ENCODE measurements at places on chromosomes 5 and 9. TPM values are rescaled to one million over a fixed set of nuclear protein-coding genes. Genes with fewer than 3 reads are reported as not detected.

DNA sequence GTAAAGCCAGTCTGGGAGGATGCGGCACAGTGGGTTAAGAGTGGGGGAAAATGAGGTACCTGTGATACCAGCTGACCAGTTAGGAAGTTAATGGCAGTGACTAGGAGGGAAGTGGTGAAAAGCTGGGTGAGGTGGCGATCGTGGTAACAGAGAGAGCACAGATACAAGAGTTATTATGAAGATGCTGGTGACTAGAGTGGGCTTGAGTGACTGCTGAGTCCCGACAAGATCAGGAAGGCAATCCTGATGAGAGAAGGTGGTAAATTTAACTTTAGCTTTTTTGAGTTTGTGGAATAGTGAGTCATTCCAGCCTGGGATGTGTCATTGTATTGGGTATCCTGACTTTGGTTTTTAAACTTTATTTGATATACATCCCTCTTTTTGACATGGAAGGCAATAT lies 38.8 kb downstream of the CMYA5 start:
- no peak for DNase-seq

DNA sequence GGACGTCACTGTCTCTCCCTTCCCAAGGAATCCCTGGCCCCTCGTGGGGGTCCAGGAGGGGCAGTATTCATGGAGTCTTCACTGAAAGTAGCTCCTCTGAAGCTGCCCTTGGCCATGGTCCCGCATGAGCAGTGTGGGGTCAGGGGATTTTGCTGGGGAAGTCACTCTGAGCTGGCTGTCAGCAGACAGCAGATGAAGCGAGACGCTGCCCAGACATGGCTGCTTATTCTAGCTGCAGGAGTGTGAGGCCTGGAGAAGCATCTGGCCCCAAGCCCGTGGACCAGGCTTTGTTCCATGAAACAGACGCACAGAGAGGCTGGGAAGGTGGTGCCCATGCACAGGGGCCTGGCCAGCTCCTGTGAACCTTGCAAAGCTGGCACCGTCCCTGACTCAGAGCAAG lies 21.5 kb upstream of the ASS1 start:
- DNase-seq: no peak

DNA sequence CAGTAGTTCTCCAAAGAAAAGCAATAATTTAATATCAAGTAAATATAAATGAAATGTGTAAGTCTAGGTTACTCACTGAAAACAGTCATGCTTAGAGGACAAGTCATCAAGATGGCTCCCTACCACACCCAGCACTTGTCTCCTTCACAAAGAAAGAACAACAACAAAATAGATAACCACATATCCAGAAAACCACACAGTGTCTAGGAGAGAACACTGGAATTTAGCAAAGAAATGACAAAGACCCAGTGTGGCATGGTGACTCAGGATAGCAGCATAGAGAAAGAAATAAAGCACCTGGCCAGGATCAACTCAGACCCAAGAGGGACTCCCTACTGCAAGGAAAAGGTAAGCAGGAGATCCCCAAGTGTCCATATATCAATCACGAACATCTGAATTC lies 356.2 kb downstream of the TMEM161B start:
- no peak for DNase-seq

DNA sequence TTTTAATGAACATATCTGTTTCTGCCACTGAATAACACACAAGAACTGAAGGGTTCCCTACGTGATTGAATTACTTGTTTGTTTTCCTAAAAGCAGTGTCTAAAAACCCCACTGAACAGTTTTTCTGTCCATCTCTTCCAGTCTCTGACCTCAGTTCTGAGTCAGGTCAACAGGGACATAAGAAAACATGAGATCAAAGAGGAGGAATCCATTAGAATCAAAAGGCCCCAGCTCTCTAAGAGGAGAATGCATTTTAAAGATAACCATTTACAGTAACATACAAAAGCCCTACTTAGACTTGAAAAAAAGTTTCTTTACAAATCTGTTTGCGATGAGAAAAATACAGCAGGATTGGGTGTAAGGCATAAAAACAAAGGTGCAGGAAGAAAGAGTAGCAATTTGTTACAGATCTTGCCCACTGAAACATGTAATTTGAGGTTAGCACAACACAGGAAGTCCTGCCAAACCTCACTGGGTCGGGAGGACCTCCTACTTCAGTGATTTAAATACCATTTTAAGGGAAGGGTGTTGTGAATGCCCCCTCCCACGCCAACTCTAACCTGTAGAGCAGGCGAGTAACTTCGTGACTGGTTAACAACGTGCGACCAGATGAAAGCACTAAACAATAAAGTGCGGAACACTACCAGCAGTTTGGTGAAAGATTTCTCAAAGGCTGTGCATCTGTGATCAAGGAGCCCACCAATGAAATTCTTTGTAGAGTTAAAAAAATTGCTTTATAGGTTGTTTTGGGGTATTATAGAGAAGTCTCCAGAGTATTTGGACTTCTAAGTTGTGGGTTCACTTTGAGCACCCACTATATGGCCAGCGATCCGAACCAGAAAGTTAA lies 1.3 kb downstream of the QSOX2 start:
- no peak for DNase-seq

- DNase-seq: no peak
Measured at GRCh38 chr9:70835323-70835722, 286.1 kb downstream of the TRPM3 start.

DNA sequence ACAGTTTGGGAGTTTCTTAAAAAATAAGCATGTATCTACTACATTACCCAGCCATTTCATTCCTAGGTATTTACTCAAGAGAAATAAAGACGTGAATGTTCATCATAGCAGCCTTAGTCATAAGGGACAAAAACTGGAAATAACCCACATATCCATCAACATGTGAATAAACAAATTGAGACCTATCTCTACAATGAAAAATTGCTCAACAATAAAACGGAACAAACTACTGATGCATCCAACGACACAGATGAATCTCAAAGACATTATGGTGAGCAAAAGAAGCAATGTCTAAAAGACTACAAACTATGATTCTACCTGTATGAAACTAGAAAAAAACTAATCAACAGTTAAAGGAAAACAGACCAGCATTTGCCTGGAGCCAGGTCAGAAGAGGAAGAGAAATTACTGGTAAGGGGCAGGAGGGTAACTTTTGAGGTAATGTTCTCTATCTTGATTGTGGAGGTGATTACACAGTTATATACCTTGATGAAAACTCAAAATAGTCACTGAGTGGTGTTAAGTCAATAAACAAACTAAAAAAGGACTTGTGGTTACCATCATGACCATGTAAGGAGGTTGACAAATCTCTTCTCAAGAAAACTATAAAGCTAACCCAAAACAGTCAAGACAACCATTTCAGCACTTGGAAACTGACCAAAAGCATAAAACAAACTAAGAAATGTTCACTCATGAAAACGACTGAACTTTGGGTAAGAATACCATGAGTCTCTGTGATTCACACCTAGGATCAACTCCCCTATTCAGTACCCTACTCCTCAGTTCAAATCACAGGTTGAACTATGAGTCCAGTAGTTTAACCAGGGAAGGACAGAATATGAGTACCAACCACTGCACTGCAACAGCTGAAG lies 10.4 kb downstream of the UIMC1 start:
- DNase-seq: no peak

DNA sequence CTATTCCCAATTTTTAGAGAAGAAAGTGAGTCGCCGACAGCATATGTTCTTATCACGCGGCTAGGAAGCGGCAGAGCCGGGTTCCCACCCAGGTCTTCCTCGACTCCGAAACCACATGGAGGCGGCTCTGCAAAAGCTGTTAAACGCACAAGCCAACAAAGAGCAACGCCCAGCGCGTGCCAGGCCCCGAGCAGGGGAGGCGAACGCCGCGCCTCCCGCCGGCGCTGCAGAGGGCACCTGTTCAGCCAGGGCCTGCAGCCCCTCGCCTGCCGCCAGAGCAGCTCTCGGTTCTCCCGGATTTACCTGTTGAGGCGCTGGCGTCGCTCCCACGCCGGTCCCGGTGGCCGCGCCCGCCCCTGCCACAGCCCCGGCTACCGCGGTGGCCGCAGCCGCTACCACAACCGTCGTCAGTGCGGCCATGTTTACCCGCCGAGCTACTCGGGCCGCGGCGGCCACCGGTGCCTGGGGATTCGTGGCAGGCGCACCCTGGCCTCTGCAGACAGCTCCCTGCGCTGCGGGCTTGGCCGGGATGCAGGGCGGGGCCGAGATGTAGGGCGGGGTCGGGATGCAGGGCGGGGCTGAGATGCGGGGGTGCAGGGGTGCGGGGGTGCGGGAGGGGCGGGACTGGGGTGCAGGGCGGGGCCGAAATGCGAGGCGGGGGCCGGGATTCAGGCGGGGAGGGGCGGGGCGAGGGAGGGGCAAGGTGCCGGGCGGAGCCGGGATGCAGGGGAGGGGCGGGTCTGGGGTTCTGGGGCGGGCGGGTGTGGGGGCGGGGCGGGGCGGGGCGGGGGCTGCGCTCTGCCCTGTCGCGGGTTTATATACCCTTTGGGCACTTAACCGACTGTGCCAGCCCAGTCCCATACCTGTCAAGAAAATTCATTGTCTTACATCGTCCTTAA lies at the start of gene CCDC112:
Gene CCDC112, minus strand, starts transcription at position 531 of the 899 bp plus-strand sequence. Its CDS starts 111 bp downstream, at position 420.
- no peak for DNase-seq

- DNase-seq: peak; percentile 4
Measured at GRCh38 chr5:141883184-141883891, 5.1 kb upstream of the PCDH1 start.

DNA sequence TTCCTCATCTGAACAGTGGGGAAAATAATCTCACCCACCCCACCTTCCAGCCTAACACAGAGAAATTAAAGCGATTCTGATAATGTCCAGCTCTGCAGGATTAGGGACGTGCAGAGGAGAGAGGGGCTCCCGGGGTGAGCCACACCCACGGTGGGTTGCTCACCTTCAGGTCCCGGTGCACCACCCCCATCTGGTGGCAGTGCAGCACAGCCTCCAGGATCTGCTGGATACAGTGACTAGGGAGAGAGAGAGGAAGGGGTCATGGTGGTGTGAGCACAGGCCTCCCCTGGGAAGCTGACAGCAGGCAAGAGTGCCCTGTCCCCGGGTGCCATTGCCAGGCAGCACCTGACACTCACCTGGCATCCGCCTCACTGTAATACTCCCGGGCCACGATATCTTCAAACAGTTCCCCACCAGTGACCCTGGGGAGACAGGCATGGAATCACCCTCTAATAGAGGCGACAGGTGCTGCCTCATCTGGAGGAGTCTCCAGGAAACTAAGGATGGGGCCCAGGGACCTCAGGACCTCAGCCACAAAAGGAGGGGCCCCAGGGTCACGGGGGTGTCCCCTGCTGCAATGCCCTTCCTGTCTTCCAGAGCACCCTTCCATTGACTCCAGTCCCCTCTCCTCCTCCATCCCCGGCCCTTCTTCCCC lies 33.0 kb downstream of the CAMK2A start:
- DNase-seq: no peak

DNA sequence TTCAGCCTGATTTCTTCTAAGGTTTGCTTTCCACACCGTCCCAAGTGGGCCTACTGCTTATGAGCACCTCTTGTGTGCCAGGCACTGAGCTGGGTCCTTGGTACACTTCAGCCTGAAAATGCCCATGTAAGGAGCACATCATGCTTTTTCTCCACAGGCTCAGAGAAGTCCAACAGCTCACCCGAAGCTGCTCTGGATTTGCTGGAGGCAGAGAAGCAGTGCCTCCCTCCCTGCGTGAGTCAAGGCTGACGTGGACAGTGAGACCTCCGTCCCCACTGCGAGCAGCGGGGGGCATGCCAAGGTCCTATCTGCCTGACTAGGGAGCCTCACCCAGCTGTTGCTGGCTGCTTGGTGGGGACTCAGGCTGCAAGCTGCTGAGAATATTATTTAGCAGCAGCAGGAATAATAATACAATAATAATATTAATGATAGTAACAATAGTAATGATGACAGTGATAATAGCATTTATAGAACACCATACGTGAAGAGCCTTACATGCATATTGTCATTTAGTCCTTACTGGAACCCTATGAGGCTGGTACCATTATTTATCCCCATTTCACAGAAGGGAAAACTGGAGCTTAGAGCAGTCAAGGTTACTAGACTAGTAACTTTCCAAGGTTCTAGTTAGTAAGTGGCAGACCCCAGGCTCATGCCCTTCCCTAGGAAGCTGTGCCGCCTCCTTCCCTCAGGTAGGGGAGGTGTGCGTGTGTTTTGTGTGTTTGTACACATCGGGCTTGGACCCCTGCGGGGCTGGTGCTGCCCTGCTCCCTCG lies 194.8 kb downstream of the HSPA4 start:
- no peak for DNase-seq

- no peak for DNase-seq
Measured at GRCh38 chr5:73902327-73903051, 276.5 kb downstream of the ARHGEF28 start.

DNA sequence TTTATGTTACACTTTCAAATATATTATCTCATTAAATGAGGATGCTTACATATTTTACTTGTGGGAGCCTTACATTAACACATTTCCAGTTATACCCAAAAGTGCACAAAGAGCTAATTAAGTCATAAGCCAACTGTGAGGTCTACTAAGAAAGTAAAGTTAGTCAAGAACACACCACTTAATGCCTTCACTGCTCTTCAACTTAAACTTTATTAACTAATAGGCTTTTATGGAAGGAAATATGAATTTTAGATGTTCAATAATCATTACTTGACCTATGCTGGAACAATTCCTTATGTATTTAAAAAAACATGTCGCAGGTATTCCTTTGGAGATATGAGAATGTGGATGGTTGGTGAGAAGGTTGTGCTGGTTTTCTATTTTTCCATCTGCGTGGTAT lies 3.4 kb downstream of the ST8SIA4 start:
- no peak for DNase-seq

DNA sequence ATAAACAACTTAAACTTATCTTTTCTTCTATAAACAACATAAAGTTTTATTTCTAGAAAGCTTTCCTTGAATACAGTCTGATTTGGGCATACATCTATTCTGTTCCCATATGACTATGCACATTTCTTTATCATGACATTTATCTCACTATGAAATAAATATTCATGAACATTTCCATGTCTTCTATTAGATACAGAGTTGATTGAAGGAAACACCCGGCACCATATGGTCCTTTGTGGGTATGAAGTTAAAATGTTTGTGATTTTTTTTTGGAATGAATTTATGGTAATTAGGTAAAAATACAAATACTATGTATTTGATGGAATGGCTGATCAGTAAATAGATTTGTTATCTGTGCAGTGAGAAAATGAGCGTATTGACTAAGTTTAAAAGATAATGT lies 1209.8 kb upstream of the ACO1 start:
- no peak for DNase-seq

DNA sequence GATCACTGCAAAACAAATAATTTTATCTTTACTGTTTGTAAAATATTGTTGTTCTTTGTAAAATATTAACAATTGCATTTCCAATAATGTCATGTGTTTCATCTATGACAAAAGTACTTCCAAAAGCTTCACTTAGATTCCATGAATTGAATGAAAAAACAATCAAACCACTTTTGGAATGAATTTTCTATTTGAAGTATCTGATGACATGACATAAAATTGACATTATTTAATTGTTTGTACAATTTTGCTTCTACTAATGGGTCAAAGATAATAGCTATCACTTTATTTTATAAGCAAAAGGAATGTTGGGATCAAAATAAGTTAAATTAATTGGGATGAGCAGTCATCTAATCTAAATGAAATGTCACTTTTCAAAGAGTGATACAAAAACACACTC lies 684.3 kb downstream of the NR2F1-AS1 start:
- no peak for DNase-seq

Gene WNT8A
- total RNA-seq: not detected

Gene ECM2
- total RNA-seq: 7.3 TPM

Gene GABRA1
- not detected for total RNA-seq

Gene ADAMTS19
- 0.59 TPM for total RNA-seq

Gene MED22
- total RNA-seq: 24.6 TPM

Gene PCA3
- total RNA-seq: not detected

Gene C1QTNF2
- total RNA-seq: 1.5 TPM

Gene SH3TC2
- total RNA-seq: 13.1 TPM

Gene GFI1B
- 0.35 TPM for total RNA-seq

Gene MTREX
- total RNA-seq: 56.7 TPM

Gene CENPK
- total RNA-seq: not detected

Gene TERT
- total RNA-seq: not detected

Gene PCDHGA11
- total RNA-seq: 3.0 TPM

Gene OTULINL
- total RNA-seq: 1.6 TPM
